Esophagus squamous epithelium (tissue), 5 donors: ENCODE measurements at places on chromosomes 2 and 18.
A peak's percentile ranks its signal among the peaks of the same experiment; 100 is the strongest.

DNA sequence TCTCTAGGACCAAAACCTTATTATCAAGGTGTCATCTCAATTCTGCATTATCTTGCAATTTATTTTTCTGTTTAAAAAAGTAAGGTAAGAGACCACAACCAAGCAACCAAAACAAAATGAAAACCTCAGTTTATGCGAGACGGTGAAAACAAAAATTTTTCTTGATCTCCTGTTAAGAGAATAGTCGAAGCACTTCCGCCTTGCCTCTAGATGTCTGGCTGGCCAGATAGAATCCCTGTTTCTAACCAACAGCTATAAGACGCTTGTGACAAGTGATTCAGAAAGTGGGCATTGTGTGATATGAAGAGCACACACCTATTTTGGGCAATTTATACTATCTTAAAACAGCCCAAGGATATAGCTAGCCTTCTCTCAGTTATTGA, 51.2 kb downstream of the MGAT5 start:
- no peak for DNase-seq

- DNase-seq: no peak
Measured at GRCh38 chr2:238689871-238690389, 158.0 kb upstream of the TWIST2 start.

DNA sequence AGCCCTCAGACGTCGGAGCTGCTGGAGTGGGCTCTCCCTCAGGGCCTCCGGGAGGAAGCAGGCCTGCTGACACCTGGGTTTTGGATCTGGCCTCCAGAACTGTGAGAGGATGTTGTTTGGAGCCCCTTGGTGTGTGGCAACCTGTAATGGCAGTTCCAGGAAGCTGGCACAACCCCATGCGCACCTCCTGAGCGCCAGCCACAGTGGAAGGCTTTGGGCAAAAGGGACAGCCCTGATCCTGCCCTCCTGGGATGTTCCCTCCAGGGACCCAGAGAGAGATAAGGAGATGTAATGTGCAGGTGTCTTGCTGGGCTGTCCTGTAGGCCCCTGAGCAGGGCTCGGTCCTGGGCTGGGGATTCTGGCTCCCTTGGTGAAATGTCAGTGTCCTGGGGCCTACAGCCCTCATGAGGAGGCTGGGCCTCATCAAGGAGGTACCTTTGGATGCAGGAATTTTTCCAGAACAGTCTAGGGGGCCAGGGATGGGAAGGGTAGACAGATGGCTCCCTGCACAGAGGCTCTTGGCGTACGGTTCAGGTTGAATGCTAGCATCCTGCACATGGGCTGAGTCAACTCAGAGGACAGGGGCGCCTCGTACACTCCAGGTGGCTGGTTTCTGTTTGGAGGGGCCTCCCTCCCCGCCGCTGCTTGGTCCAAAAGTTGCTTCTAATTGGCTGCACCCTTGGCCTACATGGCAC, 61.1 kb downstream of the ASB1 start:
- no peak for DNase-seq

DNA sequence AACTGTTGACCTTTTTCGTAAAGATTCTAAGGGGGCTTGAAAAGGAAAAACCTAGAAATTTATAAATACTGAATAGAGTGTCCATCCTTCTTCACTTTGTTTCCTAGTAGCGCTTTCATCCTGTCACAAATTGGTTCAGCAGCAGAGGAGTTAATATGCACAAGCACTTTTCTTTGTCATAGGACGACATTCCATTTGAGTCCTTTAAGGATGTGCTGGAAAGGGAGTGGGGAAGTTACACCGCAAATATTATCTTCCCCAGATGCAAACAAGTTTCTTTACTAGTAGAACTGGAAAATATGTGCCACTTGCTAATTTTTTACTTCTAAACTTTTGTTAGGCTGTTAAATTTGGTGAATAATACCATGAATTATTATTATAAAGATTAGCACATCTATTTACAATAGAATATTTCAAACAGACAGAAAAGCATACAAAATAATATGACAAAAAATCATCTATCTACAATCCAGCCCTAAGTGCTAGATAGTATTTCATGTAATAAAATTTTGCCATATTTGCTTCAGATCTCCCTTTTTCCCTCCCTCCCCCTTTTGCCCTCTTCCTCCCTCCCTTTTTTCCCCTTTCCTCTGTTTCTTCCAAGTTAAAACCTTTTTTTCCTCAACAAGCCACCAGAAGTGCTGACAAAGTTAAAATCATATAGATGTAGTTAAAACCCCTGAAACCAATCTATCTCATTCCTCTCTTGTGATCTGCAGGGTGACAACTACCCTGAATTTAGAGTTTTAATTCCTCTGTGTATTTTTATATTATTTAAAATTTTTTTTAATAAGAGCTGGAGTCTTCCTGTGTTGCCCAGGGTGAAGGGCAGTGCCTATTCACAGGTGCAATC, 50.5 kb upstream of the MAP4K3 start:
- no peak for DNase-seq

GRCh38 chr2:68411397-68412126, 46.5 kb downstream of the PLEK start:
- no peak for DNase-seq

DNA sequence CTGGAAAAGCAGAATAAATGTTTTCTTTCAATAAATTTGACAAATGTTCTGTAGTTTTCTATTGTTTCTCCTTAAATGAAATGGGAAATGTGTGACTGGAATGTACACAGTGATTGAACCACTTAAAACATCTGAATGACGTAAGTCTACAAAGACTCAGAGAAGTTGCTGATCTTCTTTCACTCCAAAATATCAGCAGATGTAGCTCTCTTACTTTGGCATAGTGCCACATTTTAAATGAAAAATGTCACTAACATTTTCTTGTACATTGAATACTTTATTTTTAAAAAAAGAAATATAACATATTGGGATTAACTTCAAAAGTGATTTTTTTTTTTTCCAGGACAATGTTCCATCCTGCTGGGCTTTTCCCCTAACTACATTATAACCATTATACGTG, 565.6 kb downstream of the TMEM182 start:
- no peak for DNase-seq

GRCh38 chr2:25714740-25715139, 41.4 kb upstream of the DTNB start:
- DNase-seq: no peak

- no peak for DNase-seq
Measured at GRCh38 chr18:29712785-29713184, 1329.8 kb downstream of the DSC3 start.

GRCh38 chr2:159759577-159759976, 38.4 kb downstream of the CD302 start:
- no peak for DNase-seq

DNA sequence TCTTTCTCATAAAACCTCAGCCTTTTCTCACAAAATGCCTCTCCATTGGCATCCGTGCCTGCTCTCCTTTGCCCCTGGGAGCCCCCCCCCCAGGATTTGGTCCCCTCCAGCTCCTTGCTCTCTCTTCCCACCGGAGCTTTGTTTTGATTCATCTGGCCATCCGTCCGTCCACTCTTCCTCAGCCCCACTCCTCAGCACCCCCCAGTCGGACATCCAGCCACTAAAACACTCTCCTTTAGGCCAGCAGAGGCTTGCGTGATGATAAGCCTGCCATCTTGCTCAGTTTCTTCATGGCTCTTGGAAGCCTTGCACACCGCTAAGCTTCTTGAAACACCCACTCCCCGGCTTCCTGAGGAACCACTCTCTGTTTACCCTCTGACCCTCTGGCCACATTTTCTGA, 31.5 kb upstream of the GNAL start:
- no peak for DNase-seq

DNA sequence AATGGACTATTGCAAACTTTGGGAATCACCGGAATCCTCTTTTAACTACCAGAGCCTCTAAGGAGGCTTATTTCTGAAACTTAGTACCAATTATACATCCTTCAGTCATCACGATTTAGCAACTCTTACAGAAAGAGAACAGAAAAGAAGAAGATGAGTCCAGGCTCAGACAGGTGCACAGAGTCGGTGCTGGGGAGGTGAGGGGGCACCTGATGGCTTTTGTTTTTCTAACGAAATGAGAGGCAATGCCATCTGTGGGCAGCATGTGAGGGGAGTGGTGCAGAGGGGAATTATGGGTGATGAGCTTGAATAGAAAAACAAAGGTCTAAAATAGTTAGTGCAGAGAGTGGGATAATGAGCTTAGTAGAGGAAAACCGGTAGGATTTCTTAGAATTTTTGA, 522.6 kb downstream of the CMPK2 start:
- DNase-seq: no peak

- no peak for DNase-seq
Measured at GRCh38 chr2:147456779-147457178, 388.1 kb upstream of the ACVR2A start.

DNA sequence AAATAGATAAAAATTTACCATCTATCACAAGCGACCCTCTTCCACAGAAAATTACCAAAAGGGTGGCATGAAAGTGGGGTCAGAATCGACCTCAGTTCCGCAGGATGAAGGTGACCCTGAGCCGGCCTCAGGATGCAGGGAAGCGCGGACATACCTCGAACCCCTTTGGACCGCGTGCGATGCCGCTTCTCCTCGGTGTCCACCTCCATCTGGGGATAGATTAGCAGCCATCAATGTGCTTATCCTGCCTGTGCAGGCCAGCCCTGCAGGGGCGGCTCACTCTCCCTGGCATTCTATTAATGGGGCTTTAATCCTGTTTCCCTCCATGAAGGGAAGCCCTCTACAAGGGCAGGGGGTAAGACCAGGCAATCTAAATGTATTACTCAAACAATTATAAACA, 235.3 kb upstream of the PXDN start:
- no peak for DNase-seq

- no peak for DNase-seq
Measured at GRCh38 chr18:49884465-49884864, 71.1 kb upstream of the ACAA2 start.

DNA sequence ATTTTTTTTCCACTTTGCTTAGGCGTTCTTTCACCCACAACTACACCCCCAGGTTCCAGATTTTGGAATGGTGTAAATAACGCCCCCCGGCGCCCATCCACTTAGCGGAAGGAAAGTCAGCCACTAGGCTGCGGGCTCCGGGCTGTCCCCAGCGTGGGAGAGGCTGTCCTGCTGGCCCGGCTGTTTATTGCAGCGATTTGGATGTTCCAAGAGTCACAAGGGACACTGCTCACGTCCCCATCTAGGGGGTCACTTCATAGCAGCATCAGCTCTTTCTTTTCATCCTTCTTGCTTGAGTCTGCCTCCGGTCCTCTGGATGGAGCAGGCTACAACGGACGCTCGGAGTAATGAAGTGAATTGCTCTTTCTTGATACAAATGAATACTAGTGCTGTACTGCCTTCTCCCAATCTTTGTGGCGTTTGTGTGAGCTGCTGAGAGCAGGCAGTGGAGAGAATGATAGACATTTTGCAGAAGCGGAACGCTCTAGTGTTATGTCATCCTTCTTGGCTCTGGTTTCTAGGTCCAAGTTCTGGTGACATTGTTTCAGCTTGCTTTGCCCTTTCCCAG, 50.7 kb upstream of the PAIP2B start:
- DNase-seq: no peak

- DNase-seq: peak; percentile 19
Measured at GRCh38 chr18:35267161-35267651, 22.8 kb downstream of the ZSCAN30 start.

DNA sequence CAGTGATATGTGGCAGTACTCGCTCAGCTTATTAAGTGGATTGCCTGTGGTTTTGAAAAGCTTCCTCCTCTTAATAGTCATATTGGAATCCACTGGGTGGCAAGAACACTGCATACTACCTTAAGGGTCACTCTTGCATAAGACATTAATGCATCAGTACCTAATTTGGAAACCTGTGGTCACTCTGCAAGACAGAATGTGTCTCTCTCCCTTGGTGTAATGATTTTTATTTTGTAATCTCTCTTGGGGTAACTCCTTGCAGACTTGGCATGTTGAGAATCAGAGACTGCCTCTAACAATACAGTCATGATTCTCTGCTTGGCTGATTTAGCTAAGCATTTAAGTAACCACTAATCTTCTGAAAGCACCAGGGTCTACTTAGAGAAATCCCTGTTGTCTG, 33.0 kb upstream of the IER3IP1 start:
- no peak for DNase-seq

DNA sequence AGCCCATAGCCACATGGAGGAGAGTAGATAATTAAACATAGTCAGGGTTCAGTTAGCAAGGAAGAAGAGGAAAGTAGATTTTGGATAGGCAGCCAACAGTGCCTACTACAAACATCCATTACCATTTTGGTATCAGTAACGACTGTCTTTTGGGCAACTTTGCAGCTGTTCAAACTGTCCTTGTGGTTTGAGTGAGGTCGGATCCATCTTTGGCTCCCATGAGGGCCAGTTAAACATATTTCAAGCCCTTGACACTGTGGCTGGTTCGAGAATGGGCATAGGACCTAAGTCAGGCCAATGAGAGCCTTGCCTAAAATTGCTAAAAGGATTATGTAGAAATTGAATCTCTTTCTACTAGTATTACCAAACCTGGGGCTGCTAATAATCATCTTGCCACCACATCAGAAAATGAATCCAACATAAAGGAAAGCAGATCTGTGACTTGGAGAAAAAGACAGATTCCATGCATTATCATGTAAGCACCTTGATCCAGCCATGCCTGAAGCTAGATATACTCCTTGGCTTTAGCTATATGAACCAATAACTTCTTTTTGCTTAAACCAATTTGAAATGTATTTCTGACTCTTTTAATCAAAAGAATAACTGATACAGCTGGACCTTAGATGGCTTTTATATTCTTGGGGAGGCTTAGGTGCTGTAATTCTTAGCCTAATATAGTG, 75.0 kb upstream of the STAM2 start:
- no peak for DNase-seq

- DNase-seq: no peak
Measured at GRCh38 chr2:218345491-218346236, 11.0 kb upstream of the CATIP start.

DNA sequence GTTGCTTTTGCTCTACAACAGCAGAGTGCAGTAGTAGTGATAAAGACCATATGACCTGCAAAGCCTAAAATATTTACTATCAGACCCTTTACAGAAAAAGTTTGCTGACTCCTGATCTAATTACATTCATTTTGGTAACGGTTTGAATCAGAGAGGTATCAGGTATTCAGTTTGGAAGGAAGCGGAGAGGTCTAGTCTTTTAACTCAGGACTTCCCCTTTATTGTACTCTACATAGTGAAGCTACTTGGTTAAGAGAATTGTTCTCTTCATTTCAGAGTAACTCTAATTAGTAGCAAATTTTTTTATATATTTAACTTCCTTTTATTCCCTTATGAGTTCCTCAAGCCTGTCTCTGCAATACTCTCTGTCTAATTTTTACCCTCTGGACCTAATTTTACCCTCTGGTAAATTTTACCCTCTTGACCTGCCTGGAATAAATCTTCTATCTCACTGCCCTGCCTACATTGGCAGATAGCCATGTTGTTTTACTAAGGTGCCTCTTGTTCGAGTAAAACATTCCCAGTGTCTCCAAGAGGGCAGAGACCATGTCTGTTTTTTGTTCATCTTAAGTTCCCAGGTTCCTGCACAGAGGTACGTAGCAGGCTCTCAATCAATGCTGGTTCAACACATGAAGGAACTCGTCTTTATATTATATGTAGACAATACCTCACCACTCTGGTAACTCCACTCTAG, 170.6 kb downstream of the DNAH6 start:
- DNase-seq: no peak

DNA sequence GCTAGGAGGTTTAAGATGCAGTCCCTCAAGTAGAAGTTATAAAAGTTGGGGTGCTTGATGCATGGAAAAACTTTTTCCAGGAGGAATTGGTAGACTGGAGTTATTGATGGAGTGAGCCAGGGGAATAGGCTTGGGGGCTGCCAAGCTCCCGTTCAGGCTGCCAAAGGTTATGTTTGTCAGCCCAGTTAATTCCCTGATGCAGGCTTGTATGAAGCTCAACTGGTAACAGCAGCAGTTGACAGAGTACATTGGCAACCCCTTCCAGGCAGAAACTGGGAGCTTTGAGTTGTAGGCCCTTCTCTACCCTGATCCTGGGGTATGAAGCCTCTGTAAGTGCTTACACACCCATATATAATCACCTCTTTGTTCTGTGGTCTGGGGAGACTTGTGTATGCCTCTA, 16.2 kb downstream of the CCDC150 start:
- no peak for DNase-seq
